Activated effector memory CD4-positive, alpha-beta T cell treated with Interleukin-2 at 50 U/mL for 16 hours (primary cell): ENCODE measurements at places on chromosomes 7 and 10.

DNA sequence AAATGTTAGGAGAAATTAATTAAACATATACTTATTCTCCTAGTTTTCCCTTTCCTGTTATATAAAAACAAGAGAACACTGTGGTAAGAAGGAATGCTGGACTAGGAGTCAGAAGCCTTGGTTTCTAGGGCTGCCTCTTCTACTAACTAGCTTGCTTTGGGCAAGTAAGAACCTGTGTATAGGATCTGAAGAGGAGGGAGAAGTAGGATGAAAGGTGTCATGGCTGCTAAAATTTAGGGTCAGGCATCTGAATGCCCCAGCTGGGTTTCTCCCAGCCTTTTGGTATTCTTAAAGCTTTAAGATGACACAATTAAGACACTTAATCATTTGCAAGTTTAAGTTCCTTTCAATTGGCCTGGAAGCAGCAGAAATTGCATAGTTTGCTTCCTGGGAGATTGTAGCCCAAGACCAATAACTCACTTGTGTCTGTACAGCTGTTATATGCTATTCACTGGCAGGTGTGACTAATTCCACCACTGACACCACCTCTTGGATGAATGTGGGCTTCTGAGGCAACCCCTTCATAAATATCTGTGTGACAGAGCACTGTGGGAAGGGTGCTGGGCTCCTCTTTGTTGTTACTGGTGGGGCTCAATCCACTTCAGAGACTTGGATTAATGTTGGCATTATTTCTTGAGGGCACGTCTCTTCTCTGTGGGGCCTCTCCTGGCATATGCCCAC lies 137.2 kb downstream of the LRMDA start:
- DNase-seq: no peak

- no peak for DNase-seq
Measured at GRCh38 chr10:33358016-33358415, 23.5 kb upstream of the NRP1 start.

DNA sequence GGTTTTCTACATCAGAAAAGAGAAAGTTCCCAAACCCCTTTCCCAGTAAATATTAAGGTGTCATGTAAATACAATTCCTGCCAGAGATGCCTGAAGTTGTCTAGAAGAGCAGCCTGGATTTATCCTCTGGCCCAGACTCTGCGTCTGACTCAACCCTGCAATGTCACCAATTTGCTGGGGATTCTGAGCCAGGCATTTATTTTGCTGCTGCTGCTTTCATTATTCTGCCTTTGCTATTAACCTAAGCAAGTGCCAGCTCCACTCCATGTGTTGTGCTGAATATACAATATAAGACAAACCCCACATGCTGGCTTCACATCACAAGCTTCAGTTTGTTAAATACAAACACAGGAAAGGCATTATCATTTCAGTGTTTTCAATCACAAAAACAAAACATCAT lies 59.1 kb downstream of the ELAPOR2 start:
- DNase-seq: no peak

- no peak for DNase-seq
Measured at GRCh38 chr7:151309311-151309710, 32.3 kb upstream of the NUB1 start.

DNA sequence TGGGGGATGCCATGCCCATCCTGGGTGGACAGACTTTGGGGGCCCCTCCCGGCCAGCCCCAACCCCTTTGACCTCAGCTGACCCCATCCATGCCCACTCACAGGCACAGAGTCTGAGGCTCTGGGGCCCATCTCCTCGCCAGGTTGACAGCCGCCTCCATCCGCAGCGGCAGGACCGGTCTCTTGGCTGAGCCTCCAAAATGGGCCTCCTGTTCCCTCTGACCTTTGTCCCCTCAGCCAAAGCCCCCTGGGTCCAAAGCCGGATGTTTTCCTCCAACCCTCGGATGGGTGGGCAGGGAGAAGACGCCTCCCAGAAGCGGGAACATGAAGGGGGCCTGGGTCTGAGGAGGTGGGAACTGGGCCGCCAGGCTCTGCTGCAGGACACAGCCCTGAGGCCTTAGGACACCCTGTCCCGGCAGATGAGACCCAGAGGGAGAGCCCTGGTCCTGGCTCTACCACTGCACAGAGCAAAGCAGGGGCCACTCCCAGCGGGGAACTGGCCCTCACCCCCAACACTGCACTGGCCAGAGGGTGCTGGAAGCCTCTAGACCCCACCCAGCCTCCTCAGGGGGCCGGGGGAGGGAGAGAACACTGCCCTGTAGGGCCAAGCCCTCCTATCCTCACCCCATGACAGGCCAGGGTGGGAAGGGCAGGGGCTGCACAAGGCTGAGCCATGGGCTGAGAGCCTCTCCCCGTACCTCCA lies 12.6 kb downstream of the PDGFA start:
- no peak for DNase-seq

GRCh38 chr7:122413339-122413738 lies 108.8 kb upstream of the FEZF1 start:
- DNase-seq: no peak

- no peak for DNase-seq
Measured at GRCh38 chr10:62071846-62072281, 170.4 kb downstream of the ARID5B start.

GRCh38 chr10:86752311-86752710 lies 4.1 kb upstream of the BMPR1A start:
- no peak for DNase-seq
